Fibroblast of upper back skin (primary cell): ENCODE measurements at places on chromosomes 5 and 9.
A peak's percentile ranks its signal among the peaks of the same experiment; 100 is the strongest.

DNA sequence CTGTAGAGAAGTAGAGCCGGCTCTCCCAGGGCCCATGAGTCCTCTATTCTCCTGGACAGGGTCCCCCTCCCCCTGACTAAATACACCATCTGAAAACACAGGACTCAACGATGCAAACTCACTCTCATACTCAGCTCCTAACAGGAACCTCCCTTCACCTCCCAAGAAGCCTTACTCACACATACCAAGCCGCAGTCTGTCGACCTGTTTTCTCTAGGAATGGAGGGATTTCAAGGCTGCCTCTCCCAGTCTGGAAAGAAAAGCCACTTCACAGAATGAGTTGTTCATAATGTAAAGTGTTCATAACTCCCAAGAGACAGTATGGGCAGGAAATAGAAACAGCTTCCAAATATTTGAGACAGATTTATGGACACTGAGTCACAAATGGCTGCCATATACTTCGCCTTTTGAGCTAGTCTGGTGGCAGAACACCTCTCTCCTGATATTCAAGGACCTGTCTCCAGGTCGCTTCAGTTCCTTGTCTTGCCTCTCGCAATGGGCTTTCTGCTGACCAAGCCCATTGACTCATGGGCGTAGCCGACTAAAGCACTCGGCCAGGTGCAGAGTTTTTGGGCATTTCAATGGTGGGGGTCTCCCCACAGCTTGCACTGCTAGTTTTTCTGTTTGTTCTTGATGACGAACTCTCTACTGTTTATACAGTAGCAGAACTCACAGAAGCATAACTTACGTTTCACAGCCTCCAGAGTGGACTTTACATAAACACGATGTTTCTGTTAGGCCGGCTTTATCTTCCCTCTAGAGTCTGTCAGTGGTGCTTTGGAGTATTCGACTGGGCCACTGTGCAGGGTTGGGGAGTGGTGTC, 25.0 kb upstream of the IL17B start:
- DNase-seq, result peak; percentile 100

- DNase-seq, result peak; percentile 97
Observed at GRCh38 chr9:72292874-72293607, 72.0 kb downstream of the ZFAND5 start.

GRCh38 chr5:164345173-164345849, 839.9 kb downstream of the MAT2B start:
- DNase-seq, result peak; percentile 56

DNA sequence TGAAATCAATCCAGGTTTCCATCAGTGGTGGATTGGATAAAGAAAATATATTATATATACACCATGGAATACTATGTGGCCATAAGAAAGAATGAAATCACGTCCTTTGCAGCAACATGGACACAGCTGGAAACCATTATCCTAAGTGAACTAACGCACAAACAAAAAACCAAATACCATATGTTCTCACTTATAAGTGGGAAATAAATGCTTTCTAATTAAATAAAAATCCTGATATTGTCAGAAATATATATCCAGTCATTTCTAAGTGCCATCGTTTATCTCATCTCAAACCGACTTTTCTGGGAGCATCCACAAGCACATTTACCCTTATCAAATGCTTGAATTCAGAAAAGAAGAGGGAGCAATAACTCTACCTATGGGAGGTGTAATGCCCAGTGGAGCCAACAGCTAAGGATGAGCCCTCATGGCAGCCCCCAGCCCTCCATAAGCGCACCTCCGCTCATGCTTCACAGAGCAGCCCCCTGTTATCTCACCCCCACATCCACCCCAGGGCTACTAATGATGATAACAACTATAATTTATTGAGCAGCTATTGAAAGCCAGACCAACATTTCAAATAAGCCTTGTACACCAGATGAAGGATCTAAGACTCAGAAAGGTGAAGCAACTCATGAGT, 101.7 kb upstream of the SPOCK1 start:
- no peak for DNase-seq

- no peak for DNase-seq
Observed at GRCh38 chr5:59640411-59640810, 253.1 kb downstream of the PDE4D start.
